ENCODE measurements at places on chromosomes 7 and 10.
A peak's percentile ranks its signal among the peaks of the same experiment; 100 is the strongest.

DNA sequence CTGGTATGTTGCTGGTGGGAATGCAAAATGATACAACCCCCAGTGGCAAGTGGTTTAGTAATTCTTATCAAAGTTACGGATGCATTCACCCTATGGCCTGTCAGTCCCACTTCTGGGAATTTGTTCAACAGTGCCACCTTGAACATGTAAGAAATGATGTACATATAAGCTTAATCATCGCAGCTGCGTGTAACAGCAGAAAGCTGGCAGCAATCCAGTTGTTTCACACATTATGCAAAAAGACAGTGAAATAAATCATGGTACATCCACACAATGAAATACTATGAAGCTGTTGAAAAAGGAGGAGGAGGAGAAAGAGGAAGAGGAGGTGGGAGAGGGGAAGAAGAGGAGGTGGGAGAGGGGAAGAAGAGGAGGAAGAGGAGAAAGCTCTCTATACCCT, 76.2 kb upstream of the MYL10 start:
- no peak for DNase-seq

- DNase-seq = no peak
Measured at GRCh38 chr10:77252380-77253146, 385.0 kb downstream of the KCNMA1 start.

GRCh38 chr7:55546814-55547213, 25.5 kb downstream of the VOPP1 start:
- DNase-seq = no peak

DNA sequence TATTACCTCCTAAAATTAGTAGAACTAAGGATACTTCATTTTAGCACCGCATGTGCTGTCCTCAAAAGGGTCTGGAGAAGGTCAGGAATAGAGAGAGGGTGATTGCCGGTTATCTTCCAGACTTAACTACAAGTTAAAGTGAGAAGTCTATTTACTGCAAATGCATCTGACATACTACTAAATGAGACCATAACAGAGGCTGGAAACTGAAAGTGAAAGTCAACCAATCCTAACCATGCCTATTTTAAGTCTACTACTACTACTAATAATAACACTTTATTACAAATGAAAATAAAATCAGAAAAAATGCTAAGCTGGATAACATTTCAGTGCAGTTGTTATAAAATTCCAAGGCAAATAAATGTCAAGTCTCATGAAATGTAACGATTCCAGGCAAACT, 244.7 kb downstream of the KIF20B start:
- DNase-seq = no peak

DNA sequence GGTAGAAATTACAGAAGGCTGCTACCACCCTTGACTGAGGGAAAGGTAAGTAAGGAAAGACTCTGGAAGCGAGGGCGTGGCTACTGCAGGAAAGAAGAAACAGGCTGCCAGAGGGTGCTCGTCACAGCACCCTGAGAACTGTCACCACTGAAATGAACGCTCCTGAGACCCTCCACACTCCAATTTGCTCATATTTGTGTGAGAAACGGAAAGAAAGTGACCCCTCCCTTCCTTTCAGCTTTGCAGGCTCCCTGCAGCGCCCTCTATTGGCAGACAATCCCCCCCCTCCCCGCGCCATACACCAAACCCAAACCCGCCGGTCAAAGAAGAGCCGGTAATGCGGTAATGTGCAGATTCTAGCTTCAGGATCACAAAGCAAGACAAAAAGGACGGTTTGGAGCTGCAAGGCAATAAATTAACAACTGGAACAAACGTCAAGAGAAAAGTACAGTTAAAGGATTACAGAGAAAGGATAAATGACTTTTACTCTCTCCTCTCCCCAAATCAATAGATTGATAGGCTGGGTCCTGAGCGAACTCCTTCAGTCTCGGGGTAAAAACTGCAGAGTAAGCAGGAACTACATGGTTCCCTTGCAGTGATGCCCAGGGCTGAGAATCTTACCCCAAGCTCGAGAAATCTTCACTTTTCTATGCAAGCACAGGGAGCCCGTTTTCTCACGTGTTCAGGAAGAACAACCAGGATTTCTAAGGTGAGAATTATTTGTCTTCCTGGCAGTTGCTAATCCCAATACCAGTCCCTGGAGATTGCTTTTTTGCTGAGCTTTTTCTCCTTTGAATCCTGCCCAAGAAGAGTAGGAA, 47.6 kb downstream of the STEAP1B start:
- DNase-seq = peak; percentile 3

DNA sequence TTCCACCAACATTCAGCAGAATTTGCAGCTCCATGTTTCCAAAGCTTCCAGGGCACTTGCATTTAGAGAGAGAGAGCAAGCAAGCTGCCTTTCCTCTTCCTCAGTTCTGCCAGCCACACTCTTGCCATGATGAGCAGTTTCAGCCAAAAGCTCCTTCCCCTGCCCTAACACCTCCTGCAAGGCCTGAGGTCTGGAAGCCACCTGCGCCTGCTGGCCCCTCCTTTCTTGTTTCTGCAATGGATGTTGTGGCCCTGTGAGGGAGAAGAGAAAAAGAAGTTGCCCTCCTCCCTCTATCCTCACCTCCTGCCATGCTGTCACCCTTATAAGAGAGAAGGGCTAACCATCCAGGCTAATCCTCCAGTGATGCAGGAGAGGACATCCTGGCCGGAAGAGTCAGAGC, 48.7 kb downstream of the IKZF1 start:
- DNase-seq = no peak

DNA sequence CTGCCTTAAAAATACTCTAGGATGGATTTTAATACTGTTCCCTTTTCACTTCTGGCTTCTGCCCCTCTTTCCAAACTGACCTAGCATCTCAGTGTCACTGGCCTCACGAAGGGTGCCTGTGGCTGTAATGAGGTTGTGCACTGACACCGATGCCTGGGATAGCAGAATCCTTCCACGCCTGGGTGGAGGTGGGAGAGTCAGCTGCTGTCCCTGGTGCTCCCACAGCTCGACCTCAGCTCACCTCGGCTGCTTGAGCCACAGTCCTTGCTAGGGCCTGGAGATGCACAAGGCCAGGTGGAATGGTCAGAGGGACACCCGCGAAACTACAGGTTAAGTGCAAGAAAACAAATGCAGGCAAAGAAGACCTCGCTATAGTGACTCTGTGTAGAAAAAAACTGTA, 123.4 kb upstream of the ACBD5 start:
- no peak for DNase-seq

- no peak for DNase-seq
Measured at GRCh38 chr7:45888185-45888992, at the start of gene IGFBP1. TSS of gene IGFBP1 (plus strand) at chr7:45888488. CDS start at chr7:45888653, 165 bp downstream.
